ENCODE measurements at places on chromosomes 1 and 21.
A peak's percentile ranks its signal among the peaks of the same experiment; 100 is the strongest.

DNA sequence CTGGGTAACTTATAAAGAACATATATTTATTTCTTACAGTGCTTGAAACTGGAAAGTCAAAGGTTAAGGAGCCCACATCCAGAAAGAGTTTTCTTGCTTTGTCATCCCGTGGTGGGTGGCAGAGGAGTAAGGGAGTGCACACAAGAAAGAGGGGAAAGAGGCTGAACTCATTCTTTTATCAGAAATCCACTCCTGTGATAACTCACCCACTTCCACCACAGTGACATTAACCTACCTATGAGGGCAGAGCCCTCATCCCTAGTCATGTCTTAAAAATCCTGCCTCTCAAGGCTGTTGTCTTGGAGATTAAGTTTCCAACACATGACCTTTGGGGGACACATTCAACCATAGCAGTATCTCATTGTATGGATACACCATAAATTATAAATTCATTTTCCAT is 32.5 kb upstream of the RGS4 start:
- DNase-seq: no peak

DNA sequence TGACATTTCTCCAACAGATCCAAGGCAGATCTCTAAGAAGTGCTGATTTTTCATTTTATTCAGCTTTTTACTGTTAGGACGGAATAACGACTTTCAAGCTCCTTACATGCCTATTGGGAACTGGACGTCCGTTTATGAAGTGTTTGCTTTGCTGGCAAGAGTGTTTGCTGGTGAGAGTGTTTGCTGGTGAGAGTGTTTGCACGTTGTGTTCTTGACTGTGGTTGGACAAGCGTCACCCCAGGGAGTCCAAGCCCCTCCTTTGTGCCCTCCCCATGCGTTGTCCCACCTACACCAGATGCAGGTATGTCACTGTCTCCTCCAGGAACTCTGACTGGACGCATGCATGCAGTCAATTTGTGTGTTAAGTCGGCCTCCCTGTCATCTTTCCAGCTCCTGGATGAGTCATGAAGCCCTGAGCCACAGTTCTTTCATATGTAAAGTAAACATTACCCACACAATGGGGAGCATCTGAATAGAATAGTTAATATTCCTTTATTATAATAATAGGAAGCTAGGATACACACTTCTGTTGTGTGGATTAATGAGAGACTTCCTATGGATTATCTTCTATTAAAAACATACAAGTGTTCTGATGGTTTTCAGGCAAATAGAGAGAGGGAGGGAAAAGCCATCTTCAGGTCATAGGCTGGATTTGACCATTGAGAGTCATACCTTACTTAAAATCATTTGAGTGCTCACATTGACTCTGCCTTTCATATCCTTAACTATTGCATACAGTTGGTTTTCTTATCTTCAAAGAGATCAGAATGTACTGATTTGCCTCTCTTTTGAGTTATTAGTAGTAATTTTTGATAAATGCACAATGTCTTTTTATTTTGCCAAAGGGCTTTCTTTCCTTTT is 119.2 kb downstream of the GALNT2 start:
- no peak for DNase-seq

DNA sequence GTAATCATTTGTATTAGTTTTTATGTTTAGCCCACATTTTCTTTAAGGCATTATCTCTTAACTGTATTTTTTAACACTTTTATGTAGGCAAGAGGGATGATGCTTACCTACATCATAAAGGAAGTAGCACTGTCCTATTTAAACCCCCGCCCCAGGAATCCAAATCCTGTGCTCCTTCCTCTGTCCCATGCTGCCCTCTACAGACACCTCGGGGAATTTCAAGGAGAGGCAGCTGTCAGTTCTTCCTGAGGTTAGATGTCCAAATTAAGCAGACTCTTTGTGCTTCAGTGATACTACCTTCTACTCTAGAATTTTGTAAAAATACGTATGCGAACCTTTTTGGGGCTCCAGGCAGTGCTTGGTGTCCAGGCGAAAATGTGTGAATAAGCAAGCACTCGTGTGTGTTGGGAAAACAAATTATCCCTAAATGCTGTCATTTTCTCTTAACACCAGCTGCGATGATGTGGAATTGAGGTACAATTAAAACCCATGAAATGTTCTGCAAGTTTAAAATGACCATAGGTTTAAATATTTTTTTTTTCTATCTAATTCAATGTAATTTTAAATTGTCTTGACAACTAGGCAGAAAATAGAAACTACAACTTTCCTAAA is 19.2 kb downstream of the CRCT1 start:
- DNase-seq: peak; percentile 2

DNA sequence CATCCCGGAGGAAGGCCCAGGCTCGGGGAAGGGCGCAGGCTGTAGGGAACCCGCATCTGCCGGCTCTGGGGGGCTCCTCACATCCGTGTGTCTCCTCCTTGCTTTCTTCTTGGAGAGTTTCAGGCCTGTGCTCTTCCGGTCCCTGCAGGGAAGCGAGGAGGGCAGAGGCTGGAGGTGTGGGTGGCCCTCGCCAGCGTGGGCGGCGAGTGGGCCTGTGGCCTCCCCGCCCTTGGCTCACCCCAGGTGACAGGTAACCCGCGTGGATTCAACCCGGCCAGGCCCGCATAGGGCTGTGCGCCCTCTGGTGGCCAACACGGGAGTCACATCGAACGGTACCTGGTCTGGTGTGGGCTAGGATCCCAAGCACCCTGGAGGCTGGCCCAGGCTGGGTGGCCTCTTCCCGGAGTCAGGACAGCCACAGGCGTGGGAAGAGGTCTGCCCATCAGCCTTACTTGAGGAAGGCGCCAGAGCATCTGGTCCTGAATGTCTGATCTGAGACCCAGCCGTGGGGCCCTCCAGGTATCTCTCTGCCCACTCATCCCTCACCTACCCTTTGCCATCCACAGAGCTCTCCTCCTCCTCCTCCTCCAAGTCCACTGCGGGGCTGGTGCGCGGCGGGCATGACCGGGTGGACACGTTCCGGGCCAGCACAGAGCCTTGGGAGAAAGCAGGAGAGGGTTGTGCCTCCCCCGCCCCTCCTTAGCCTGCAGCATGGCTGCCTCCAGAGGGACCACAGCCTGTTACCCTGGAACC is 9.6 kb upstream of the TNFRSF25 start:
- DNase-seq: peak; percentile 70

DNA sequence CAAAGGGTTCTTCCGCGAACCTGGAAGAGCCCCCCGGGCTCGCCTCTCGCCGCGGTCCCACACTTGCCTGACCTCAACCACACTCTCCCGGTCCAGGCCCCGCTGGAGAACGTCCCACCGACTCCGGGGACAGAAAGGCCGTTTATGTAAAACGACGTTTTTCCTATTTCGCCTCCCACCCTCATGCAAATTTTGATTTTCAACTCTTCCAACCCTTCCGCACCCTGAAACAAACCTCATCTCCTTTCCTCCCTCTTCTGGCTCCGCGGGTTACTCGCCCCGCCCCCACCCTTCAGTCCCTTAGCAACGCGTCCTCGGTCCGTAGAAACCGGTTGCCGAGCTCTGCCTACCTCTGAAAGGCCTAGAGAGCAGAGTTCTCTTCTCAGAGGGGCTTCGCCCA is at the start of gene C1orf141:
Gene C1orf141 (minus strand): TSS at position 276 of the 400 bp plus-strand sequence. CDS start 7,730 bp downstream, outside the sequence.
- peak; percentile 3 for DNase-seq

- DNase-seq: no peak
Measured at GRCh38 chr21:27154451-27155129, 187.7 kb upstream of the ADAMTS5 start.

- no peak for DNase-seq
Measured at GRCh38 chr1:22286491-22286890, 143.6 kb upstream of the WNT4 start.

DNA sequence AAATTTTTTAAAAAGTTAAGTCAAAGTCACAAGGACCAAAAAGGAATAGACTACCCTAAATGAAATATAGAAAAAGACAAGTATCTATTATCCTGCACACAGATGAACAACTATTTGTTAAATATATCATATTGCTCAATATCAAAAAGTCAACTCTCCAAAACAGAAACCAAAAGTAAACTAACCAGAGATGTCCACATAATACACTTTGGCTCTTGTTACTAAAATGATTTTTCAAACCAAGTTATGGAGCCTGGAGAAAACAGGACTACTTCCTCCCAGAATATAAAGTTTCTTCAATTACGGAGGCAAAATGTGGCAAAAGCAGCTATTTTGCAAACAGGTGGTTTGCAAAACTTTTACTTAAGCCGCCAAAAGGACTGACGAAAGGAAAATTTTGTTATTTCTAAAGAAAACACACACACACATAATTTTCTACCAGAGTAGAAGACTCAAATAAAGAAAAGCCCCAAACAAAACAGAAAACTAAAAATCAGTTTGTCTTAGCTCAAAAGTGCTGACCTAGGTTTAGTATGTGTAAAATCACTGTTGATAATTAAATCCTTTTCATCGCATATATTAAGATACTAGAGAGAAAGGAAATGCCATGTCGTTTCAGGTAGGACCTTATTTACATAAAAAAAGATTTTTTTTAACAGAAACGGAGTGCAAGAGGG is 1.1 kb downstream of the DPYD start:
- no peak for DNase-seq

- no peak for DNase-seq
Measured at GRCh38 chr1:167429612-167430011, 88.7 kb downstream of the CD247 start.

GRCh38 chr1:46102769-46103476 is 29.5 kb downstream of the PIK3R3 start:
- DNase-seq: peak; percentile 5

- no peak for DNase-seq
Measured at GRCh38 chr21:30234643-30235042, 18.7 kb upstream of the CLDN8 start.

- no peak for DNase-seq
Measured at GRCh38 chr1:231690059-231690458, 63.5 kb downstream of the DISC1 start.
